Large intestine (tissue), 12 donors: ENCODE measurements at places on chromosomes 6 and 20. TPM values are rescaled to one million over a fixed set of nuclear protein-coding genes. Genes with fewer than 3 reads are reported as not detected.

Gene TNFRSF21
- 22.8 TPM for polyA plus RNA-seq

Gene PNPLA1
- polyA plus RNA-seq, result 3.3 TPM

Gene FUT9
- 0.03 TPM for polyA plus RNA-seq

Gene UNC93A
- polyA plus RNA-seq, result 36.4 TPM

Gene XKR7
- 0.81 TPM for polyA plus RNA-seq

DNA sequence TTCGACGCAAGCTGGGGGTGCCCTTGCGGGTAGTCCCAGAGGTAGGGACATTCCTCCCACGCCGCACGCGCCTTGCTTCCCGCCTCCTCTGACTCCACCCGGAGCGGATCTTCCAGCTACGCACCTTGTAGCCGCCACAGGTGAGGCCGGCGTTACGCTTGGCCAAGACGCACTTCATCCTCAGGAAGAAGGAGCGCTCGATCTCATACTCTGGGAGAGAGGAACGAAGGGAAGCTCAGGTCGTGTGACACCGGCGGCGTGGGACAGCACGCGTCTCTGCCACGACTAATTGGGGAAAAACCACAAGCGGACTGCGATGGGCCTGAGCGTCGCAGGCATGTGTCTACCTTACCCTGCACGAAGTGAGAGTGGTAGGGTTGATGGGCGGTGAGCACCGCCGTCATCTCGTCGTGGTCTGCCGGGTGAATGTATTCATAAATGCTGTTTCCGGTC is 15.5 kb downstream of the SIM1 start:
- peaks cover 93% of the 10 kb centered on the region for H3K27me3 ChIP-seq
- no peak overlapping the region for H3K4me3 ChIP-seq
- H3K36me3 ChIP-seq, result no peaks in the 10 kb centered on the region
- no peak overlapping the region for H3K27ac ChIP-seq

DNA sequence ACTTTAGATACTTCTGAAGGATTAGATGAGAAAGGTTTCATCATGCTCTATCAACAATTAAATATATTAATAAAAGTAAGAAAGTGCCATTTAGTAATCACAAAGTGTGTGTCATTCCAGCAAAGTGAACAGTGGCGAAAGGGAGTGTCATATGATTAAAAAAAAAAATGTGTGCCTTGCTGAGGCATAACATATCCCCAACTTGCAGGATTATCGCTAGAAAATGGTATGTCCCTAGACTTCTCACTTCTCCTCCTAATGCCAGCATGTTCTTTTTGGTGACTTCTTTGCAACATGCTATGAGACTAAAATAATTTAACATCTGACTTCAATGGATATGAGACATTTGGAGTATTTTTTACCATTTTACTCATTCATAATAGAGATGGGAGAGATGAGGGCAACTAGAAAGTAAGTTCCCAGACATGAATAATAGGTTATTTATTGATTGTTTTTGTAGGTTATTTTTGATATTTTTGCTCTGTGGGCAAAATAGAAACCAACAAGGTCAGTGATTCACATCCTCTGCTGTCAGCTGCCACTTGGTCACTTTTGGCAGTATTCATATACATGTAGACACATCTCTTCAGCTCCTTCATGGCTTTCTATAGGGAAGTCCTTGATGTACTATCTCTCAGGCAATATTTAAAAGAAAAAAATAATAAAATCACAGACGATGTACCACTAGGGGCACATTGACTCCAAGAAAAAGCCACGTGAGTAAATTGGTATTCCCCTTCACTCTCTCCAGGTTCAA is 370.1 kb downstream of the BMP2 start:
- no peaks in the 10 kb centered on the region for H3K27me3 ChIP-seq
- H3K27ac ChIP-seq, result no peak overlapping the region
- DNase-seq, result no peak
- no peaks in the 10 kb centered on the region for H3K4me1 ChIP-seq

- H3K4me3 ChIP-seq, result no peak overlapping the region
- no peaks in the 10 kb centered on the region for H3K27me3 ChIP-seq
- no peak for DNase-seq
- H3K27ac ChIP-seq, result no peak overlapping the region
- H3K36me3 ChIP-seq, result no peaks in the 10 kb centered on the region
Measured at GRCh38 chr6:67880939-67881705, 754.0 kb upstream of the ADGRB3 start.

- H3K36me3 ChIP-seq, result no peaks in the 10 kb centered on the region
- peak overlapping the region; percentile 76 for H3K27ac ChIP-seq
- H3K4me3 ChIP-seq, result no peak overlapping the region
- no peak for DNase-seq
- H3K27me3 ChIP-seq, result no peaks in the 10 kb centered on the region
Measured at GRCh38 chr20:16608277-16608650, 35.0 kb upstream of the KIF16B start.

Gene ATP6V1G2
- 9.1 TPM for polyA plus RNA-seq

Gene PTK6
- 0.31 TPM for polyA plus RNA-seq

- DNase-seq, result no peak
- no peak overlapping the region for H3K27ac ChIP-seq
- H3K4me3 ChIP-seq, result no peak overlapping the region
- no peaks in the 10 kb centered on the region for H3K4me1 ChIP-seq
- peaks cover 2% of the 10 kb centered on the region for H3K27me3 ChIP-seq
Measured at GRCh38 chr20:40481337-40481736, 207.7 kb downstream of the MAFB start.

Gene RGS17
- polyA plus RNA-seq, result 2.4 TPM

DNA sequence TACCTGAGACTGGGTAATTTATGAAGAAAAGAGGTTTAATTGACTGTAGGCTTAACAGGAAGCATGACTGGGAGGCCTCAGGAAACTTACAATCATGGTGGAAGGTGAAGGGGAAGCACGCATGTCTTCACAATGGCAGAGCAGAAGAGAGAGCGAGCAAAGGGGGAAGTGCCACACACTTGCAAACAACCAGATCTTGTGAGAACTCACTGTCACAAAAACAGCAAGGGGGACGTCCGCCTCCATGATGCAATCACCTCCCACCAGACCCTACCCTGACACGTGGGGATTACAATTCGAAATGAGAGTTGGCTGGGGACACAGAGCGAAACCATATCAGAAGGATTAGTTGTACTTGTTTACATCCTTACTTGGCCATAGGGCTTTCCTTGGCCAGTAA is 49.7 kb downstream of the FIG4 start:
- no peak for DNase-seq
- peaks cover 15% of the 10 kb centered on the region for H3K36me3 ChIP-seq
- H3K4me1 ChIP-seq, result no peaks in the 10 kb centered on the region
- no peaks in the 10 kb centered on the region for H3K27me3 ChIP-seq
- no peak overlapping the region for H3K27ac ChIP-seq

Gene TFEB
- polyA plus RNA-seq, result 86.0 TPM

- no peaks in the 10 kb centered on the region for H3K27me3 ChIP-seq
- no peaks in the 10 kb centered on the region for H3K36me3 ChIP-seq
- H3K4me3 ChIP-seq, result no peak overlapping the region
- no peak for DNase-seq
- peaks cover 8% of the 10 kb centered on the region for H3K4me1 ChIP-seq
Measured at GRCh38 chr20:53930651-53931504, 139.5 kb downstream of the BCAS1 start.

Gene SASH1
- 15.9 TPM for polyA plus RNA-seq

DNA sequence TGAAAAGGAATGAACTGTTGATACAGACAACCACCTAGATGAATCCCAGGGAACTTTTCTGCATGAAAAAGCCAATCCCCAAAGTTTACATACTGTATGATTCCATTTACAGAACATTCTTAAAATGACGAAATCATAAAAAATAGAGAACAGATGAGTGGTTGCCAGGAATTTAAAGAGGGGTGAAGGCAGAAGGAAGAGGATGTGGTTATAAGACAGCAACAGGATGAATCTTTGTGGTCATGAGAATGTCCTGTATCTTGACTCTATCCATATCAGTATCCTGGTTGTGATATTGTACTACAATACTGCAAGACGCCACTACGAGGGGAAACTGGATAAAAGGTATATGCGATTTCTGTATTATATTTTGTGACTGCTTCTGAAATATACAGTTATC is 70.1 kb upstream of the EMILIN3 start:
- DNase-seq, result no peak
- no peaks in the 10 kb centered on the region for H3K4me1 ChIP-seq
- no peak overlapping the region for H3K4me3 ChIP-seq
- H3K36me3 ChIP-seq, result peaks cover 59% of the 10 kb centered on the region
- no peak overlapping the region for H3K27ac ChIP-seq

DNA sequence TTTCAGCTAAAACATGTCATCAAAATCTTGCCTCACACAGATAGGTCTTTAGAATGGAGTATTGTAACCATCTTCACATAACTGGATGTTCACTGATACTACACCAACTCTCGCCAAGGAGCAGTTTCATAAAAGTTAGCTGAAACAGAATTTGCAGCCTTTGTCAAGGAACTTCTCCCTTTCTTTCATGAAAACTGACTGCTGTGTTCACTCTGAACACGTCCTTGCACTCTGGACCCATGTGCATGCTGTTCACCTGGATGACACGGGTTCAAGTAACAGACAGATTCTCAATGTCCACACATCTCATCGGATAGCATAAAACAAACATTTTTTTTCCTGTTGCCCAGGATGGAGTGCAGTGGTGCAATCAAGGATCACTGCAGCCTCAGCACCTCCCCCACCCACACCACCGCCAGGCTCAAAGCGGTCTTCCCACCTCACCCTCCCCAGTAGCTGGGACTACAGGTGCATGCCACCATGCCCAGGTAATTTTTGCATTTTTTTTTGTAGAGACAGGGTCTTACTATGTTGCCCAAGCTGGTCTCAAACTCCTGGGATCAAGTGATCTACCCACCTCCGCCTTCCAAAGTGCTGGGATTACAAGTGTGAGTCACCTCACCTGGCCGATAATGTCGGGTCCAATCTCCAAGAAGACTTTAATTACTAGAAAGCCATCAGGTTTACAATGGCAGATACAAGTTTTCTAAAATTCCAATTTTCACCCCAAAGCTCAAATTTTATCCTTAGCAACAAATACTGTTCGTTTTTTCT is 9.4 kb downstream of the DIDO1 start:
- no peak for DNase-seq
- H3K27me3 ChIP-seq, result no peaks in the 10 kb centered on the region
- peaks cover 12% of the 10 kb centered on the region for H3K36me3 ChIP-seq
- peaks cover 14% of the 10 kb centered on the region for H3K4me1 ChIP-seq
- H3K27ac ChIP-seq, result peak overlapping the region; percentile 13

Gene PRR18
- polyA plus RNA-seq, result 11.3 TPM

Gene WFDC10B
- polyA plus RNA-seq, result not detected
